Stimulated activated CD4-positive, alpha-beta T cell treated with anti-CD3 and anti-CD28 coated beads, TNF-alpha, amount 100 ng/mL, for 48 hours (primary cell): ENCODE measurements at places on chromosomes 12 and 14.

- no peak for DNase-seq
Measured at GRCh38 chr14:24143511-24143910, 2.1 kb upstream of the EMC9 start.

- DNase-seq, result no peak
Measured at GRCh38 chr12:3712209-3712992, 40.5 kb downstream of the CRACR2A start.

DNA sequence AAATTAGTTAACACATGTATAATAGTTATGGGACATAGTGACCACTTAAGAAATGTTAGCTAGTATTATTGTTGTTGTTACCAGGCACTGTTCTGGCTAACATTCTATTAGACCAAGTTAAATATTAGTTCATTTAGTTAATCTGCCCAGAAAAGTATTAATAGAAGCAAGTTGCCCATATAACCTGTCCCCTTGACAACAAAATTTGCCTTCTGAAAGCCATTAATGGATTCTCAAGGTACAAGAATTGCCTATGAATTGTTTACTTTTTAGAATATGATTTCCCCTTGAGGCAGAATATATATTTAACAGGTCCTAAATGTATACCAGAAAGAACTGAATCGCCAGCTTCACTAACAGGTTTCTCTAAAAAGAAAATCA, 167.3 kb upstream of the TMCC3 start:
- DNase-seq, result no peak

DNA sequence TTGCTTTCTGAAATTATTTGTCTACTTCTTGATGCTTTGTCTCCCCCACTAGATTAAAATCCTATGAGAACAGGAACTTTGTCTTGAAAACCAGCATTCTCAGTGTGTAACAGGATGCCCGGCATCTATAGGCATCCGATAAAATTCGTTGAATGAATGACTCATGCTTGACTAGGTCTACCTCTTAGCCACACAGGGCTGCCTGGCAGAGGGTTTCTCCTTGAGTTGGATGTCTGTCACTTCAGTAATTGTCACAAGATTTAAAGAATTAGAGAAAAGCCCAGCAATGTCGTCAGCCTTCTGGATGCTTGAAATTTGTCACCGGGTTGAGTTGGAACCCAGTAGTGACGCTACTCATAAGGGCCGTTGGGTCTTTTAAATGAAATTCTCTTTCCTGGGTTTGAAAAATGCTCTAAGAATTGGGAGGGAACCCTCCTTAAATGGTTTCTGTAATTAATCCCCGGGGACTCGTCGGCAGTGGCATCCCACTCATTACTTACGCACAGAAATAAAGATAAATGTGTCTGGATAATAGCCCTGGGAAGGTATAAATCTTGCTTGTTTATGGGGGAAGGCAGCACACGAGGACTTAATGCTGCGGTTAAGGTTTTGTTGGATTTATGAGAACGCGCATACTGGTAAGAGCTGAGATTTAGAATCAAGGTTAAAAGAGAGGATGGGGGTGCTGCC, 194.1 kb downstream of the AACS start:
- DNase-seq, result no peak

DNA sequence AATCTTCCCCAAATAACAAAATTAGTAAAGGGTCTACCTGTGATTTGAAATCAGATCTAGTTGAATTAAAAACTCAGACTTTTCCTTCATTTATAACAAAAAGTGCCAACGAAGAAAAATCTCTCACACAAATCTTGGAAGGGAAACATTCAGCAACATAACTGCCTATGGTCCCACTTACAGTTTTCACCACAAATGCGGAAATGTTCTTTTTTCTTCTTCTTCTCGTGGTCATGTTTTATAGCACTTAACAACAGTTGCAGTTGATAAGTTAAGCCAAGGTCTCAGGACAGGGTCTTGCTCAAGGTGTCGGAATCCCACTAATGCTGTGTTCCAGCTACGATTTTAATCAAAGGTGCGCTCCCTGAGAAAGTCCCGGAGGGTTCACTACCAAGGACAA, 10.1 kb downstream of the RNASE6 start:
- no peak for DNase-seq

DNA sequence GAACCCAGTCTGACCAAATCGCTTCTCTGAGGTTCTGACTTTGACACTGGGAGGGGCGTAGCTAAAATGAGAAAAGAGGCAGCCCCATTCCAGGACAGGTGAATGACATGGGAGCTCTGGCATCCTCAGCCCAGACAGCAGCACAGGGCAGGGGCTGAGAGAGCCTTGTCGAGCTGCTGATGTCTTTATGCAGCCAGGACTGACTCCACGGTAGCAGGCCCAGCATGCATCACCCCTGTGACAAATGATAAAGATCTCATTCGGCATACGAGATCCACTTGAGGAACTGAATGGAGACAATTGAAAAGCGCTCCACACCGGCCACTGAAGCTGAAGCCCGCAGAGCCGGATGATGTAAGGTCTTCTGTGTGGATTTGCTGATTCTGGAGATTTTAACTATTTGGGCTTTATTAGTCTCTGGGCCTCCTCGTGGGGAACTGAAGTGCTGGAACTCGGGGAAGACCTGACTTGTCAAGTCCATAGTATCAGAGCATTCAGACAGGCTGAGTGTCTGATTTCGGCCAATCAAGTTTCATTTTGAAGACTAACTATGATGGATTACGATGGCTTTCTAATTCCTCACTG, 56.9 kb upstream of the MAP1LC3B2 start:
- DNase-seq, result no peak

DNA sequence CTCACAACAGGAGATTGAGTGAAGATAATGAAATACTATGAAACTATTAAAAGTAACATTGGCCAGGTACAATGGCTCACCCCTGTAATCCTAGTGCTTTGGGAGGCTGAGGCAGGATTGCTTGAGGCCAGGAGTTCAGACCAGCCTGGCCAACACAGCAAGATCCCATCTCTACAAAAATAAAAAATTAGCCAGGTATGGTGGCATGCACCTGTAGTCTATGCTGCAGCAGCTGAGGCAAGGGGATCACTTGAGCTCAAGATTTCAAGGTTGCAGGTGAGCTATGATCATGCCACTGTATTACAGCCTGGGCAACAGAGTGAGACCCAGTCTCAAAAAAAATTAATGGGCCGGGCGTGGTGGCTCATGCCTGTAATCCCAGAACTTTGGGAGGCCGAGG, 14.9 kb downstream of the RAD9B start:
- no peak for DNase-seq

DNA sequence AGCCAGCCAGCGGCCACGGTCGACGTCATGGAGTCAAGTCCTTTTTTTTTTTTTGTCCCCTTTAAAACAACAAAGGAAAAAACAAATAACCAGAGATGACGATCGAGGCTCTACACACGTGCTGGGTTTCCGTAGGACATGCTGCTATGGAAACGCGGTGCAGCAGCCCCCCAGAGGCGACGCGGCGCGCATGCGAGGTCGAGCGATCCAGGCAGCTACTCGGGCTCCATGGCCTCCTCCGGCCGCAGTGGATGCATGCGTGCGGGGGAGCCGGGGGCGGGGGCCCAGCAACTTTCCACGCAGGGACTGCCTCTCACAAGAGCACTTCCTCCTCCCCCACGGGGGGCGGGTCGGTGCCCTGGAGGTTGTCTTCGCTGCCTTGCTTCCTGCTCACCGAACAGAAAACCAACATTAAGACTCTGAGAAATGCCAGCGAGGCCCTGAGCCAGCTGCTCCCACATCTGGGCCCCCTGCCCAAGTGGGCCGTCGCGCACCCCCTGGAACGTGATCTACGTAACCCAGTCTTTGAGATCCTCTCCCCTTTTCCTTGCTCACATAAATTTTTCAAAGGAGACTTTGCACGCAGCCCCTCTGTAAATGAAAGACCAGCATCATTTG, 30.7 kb downstream of the P2RX4 start:
- DNase-seq, result peak; percentile 60

DNA sequence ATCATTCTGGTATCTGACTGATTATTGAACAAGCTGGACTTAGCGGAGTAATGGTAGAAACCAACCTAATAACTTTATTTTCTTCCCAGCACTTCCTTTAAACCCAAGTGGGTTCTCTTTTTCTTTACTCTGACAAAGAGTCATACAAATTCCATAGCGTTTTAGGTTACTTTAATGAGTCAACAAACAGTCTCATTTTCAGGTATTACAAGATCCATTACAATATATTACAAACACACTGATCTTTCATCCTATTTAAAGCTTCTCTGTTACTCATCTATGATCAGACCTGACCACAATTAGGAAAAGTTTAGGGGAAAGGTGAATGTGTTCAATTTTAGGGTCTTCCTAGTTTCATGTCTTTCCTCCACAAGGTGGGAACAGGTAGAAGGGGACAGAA, 39.4 kb upstream of the PTPRQ start:
- DNase-seq, result no peak

GRCh38 chr14:100486025-100486828, 101.0 kb downstream of the BEGAIN start:
- DNase-seq, result peak; percentile 41

GRCh38 chr12:39956725-39957124, 149.2 kb downstream of the SLC2A13 start:
- DNase-seq, result no peak

DNA sequence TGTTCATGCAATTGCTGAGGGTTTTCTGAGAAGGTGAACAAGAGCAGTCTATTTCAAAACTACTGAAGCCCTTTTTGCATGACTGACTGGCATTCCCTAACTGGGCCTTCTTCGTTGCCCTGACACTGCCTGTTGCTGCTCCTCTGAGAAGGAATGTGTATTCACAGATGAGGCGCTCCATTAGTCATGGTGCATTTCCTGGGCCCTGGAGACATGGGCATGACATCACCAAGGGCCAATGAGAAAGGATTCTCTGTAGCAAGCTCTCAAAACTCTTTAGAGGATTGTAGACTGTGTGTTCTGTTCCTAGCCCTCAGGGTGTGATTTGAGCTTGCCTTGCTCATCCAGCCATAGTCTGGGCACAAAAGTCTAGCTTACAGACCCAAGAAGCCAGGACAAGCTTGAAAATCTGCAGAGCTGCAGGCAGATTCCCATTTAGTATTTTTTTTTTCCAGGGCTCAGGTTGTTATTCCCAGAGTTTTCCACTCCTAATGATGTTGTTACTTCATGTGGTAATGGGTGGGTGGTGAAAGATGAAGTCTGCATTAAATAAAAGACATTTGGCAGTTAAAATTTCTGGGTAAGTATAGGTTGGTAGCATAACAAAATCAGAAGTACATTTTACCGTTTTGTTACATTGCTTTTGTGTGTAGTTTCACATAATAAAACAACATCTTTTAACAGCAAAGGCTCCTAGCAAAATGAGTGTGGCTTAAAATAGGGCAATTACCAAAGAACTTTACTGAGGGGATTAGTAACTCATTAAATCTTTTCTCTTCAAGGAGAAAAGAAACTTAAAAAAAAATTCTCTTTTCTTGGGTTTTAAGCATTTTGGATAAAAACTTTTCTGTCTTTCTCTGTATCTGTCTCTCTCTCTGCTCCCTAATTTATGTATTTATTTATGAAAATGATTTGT, 318.4 kb downstream of the RAD51B start:
- no peak for DNase-seq

- DNase-seq, result no peak
Measured at GRCh38 chr12:132144810-132145168, 532 bp downstream of the NOC4L start.

DNA sequence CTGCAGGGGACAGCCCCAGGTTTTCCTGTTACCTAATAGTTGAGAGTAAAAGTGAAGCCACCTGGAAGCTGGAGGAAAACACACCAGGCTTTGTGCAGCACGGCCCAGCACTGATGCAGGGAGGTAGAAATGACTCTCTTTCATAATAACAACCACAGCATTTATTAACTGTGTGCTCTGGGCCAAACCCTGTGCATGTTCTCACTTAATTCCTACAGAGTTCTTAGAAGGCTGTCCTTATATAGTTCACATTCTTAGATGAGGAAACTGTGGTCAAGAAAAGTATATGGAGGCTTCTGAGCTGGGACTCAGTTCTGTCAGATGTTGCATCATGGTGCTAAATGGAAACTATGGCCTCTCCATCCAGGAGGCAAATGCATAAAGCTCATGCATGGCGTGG, 100.0 kb downstream of the PAPOLA start:
- DNase-seq, result no peak

DNA sequence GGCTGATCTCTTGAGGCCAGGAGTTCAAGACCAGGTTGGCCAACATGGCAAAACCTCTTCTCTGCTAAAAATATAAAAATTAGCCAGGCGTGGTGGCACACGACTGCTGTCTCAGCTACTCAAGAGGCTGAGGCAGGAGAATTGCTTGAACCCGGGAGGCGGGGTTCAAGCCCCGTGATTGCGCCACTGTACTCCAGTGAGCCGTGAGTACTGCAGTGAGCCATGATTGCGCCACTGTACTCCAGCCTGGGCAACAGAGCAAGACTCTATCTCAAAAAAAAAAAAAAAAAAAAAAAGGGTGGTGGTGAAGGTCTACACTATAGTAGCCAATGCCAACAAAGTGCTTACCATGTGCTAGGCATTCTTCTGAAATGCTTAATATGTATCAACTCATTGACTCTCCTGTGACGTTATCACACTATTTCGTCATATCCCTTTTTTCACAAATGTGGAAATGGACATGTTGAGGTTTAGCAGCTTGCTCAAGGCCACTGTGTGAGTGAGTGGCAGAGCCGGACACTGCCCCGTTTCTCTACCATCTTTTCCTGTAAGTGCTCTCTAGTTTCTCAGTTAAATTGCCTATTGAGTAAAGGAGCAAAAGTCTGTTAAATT, 59.6 kb downstream of the GNS start:
- DNase-seq, result no peak

- no peak for DNase-seq
Measured at GRCh38 chr14:34722723-34723545, 8.5 kb upstream of the CFL2 start.
